ENCODE measurements at places on chromosomes 5 and 9.

GRCh38 chr9:92242260-92243136 lies 51.0 kb downstream of the IARS1 start:
- DNase-seq: no peak

- no peak for DNase-seq
Observed at GRCh38 chr5:139091439-139092156, 106.6 kb downstream of the SIL1 start.

DNA sequence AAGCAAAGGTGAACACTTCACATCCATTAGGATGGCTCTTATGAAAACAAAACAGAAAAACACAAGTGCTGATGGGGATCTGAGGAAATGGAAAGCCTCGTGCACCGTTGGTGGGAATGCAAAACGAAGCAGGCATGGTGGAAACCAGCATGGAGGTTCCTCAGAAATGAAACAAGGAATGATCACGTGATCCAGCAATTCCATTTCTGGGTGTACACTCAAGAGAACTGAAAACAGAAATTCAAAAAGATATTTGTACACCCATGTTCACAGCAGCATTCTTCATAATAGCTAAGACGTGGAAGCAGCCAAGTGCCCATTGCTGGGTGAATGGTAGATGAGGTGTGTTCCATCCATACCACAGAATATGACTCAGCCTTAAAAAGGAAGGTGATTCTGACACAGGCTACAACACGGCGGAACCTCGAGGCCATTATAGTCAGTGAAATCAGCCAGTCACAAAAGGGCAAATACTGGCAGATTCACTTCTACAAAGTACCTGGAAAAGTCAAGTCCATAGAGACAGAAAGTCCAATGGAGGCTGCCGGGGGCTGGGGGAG lies 87.2 kb upstream of the RAPGEF1 start:
- no peak for DNase-seq

GRCh38 chr5:14305045-14305444 lies 161.9 kb downstream of the TRIO start:
- peak; percentile 67 for DNase-seq

DNA sequence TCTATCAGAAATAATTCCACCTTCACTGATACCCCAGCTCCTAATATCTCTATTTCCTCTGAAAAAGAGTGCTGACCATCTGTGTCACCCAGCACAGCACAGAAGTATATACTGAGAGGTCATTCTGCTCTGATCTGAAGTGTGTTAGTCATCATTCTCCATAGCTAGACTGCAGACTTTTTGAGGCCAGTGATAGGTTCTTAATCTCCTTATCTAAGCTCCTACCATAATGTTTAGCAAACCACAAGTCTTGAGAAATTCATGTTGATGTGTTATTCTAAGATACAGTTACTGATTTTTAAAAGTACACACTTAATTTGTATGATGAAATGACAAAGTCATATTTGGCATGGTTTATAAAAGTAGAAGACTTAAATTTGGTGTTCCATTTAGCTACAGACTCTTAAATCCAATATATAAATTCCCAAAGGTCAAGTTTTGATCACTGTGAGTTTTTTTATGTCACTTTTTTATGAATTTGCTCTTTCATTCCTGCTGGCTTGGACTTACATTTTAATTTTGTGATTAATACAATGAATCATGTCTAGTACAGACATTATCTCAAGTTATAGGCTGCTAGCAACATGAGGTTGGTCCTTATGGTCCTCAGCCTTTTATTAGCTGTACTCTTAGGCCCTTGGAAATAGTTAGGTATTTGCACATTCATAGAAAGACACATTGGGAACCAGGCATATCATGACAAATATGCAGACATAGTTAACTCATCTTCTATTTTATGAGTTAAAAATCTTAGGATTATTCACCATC lies 380.8 kb downstream of the EBF1 start:
- DNase-seq: no peak

DNA sequence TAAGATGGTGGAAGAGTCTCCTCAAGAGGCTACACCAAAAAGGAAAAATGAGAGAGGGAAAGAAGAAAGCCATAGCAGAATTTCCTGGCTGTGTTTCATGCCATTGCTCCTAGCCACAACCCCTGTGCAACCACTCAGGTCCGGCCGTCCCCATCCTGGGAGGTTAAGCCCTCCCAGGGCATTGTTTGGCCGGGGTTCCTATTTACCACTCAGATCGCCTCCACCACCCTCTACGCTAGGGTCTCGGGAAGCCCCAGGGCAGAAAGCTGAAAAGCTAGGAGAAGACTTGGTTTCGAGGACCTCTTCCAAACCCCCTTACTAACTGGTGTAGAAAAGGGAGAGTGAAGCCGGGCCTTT lies 715 bp downstream of the RC3H2 start:
- peak; percentile 58 for DNase-seq

DNA sequence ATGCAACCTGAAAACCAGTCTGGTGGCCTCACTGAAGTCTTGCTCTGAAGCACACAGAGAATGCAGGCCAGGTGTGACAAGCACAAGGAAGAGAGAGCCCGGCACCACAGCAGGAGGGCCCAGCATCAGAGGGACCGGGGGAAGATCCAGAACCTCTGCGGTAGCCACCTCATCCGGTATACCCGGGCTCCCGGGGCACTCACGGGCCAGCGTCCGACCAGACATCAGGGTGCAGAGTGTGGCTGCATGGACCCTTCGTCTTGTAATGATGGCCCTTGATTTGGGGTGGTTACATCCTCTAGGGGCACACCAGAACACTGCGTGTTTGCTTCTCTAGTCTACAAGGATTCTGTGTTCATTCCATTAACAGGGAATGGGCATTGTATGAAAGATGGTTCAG lies 406.0 kb downstream of the GADD45G start:
- no peak for DNase-seq

DNA sequence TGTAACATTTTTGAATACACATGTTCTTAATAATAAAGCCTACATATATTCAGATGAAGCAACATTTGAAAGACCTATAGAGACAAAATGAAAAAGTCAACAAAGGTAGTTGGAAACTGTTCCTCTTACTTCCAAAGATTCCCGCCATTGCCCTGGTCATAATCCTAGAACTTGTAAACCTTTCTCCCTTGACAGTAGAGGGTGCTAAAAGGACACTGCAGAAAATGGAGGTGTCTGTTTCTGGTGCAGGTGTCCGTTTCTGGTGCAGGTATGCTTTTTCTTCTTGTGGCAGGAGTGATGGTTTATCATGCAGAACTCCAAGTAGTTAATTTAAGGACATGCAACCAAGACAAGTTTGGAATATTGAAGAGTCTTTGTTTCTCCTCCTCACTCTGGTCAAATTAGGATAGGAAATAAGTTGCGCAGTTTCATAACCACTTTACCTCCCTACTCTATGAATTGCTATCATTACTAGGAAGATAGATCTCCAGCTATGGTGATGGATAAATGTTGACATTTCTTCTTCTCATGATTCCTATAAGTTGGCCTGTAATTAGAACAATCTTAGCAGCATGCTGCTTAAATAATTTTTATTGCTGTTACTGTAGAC lies 56.0 kb upstream of the FAM174A start:
- DNase-seq: no peak

DNA sequence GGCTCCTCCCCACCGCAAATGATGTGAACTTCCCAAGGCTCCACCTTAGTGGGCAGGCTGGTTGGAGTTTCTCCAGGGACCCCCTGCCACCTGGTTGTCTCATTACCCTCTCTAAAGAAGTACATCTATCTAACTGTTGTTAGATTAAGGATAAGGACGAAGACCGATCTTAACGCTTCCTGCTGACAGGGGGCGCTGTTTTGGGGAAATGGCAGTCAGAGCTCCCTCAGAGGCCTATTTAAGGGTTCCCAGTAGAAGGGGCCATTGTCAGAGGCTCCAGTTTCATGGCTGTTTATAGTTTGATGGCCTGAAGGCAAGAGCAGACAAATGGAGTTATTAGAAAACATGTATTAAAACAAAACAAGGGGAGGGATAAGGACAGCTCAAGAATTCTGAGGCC lies 100.1 kb downstream of the SPEF2 start:
- no peak for DNase-seq

GRCh38 chr9:108636013-108636412 lies 219.8 kb downstream of the ACTL7B start:
- no peak for DNase-seq

- DNase-seq: no peak
Observed at GRCh38 chr9:90201766-90202165, 440.9 kb downstream of the DIRAS2 start.

DNA sequence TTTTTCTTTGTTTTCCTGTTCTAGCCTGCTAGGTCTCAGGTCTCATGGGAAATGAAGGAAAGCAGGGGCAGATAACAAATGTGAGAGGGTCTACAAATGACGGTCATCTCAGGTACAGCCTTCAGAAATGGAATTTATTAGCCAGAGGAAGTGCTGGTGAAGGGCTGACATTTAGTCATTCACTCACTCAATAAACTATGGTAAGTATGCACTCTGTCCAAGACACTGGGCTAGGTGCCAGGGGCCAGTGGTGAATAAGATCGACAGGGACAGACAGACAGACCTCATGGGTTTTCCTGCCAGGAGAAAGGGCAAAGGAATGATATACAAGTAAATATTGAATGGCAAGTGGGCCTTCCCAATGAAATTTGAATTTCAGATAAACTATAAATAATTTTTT lies 6.3 kb downstream of the PDE6A start:
- peak; percentile 85 for DNase-seq

DNA sequence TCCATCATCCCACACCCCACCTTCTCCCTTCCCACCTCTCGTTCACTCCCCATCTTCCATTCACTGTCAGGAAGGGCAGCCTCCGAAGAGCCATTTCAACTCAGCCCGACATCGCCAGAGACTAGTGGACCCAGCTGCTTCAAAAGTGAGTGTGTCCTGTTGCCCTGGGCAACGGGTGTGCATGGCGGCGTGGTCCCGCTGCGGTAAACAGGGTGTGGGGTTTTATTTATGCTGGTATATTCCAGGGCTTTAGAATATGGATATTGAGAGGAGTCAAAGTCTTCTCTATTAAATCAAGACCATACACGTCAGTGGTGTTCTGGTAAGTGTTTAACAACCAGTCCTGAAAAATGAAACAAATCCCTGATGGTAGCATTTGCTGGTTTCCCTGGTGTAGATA lies 274.5 kb downstream of the MAST4 start:
- no peak for DNase-seq

DNA sequence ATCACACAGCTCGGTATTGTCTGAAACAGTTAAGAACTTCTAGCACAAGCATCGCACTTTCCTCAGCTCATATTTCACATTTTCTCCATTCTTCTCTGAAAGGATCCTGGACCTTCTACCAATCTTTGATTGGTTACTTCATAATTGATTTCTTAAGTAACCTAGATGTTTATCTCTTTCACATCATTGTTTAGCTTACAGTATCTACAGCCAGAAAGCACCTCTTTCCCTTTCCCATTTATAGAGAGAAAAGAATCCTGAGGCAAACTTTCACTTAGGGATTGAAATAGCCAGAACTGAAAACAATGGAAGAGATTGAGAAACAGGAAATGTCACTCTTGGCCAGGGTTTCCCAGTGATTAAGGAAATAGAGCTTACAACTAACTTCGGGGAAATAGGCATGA lies 2.5 kb downstream of the IL33 start:
- DNase-seq: peak; percentile 56

DNA sequence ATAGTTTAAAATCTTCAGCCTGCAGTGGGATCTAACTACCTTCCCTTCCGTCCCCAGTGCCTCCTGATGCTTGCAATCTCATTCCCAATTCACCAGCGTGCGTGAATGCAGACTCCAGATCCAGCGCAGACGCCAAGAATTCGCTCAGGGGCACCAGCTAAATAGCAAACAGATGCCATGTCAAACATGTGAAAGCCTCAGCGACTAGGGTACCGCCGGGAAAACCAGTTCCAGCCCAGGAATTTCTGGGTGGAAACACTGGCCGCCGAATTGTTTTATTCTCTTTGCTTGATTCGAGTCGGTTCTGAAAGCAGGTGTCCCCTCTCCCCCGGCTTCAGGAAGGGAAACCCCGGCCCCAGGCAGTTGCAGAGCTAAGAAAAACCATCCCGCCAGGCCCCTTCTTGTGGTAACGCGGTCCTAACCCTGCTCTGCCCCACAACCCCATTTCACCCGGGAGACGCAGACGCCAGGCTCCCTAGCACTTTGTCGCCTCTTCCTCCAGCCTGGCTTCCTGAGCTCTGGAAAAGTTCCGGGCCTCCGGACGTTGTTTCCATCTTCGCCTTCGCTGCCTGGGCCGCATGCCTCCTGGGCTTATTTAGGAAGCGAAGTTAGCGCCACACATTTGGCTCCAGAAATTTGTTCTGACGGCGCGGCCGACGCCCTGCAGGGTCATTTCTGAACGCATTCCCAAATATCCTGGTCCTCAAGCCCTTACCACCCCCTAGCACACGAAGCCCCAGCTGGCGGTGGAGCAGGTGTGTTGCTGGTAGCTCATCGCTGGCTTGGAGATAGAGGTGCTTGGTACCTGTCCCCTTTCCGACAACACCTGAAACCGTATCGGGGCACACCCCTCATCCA lies 665 bp upstream of the LVRN start:
- no peak for DNase-seq

DNA sequence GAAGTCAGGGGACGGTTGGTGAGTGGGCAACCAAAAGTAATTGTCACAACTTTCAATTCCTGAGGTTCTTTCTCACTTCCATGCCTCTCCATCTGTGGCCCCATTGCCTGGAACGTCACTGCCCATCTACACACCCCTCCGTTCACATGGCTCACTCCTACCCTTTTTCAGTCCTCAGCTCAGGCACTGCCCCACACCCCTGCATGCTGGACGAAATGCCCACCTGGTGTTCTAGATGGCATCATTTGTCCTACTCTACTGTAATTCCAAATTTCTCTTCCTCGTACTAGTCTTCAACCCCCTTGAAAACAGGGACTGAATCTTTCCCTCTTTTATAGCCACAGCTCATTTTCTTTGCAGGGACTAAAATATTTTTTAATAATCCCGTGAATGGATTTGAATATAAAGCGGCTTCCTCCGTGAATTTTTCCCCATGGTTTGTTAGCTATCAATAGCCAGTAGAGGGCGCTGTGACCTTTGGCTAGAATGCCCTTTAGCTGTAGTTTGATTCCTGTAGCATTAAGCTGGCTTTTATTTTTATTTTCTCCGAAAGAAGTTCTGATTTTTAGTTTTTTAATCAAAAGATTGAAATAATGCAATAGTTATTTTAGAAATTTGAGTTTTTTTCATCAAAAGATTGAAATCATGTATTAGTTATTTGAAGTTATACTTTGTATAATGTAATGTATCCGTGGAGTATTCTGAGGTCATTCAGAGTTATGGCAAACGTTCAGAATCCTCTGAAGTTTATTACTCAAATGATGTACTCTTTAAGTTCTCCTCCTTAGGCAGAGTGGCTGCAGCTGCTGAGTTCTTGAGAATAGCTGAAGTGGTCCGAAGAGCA lies 232.1 kb downstream of the SH3GL2 start:
- DNase-seq: no peak

GRCh38 chr9:79040671-79041070 lies 531.1 kb upstream of the TLE4 start:
- DNase-seq: no peak

- DNase-seq: no peak
Observed at GRCh38 chr5:147234239-147234824, 494 bp upstream of the STK32A start.

GRCh38 chr5:10251405-10251804 lies 1.3 kb downstream of the CCT5 start:
- peak; percentile 40 for DNase-seq

GRCh38 chr5:38193015-38193581 lies 65.3 kb upstream of the EGFLAM start:
- no peak for DNase-seq

- DNase-seq: no peak
Observed at GRCh38 chr5:80059354-80059980, 24.3 kb downstream of the THBS4 start.

Data from PC-9 (cell line).